Activated CD4-positive, alpha-beta T cell treated with anti-CD3 and anti-CD28 coated beads, Interleukin-2, amount 10 ng/mL, durations not matched to agents 24 days and 14 days (primary cell): ENCODE measurements at places on chromosomes 11 and 22. TPM values are rescaled to one million over a fixed set of nuclear protein-coding genes. Genes with fewer than 3 reads are reported as not detected.

DNA sequence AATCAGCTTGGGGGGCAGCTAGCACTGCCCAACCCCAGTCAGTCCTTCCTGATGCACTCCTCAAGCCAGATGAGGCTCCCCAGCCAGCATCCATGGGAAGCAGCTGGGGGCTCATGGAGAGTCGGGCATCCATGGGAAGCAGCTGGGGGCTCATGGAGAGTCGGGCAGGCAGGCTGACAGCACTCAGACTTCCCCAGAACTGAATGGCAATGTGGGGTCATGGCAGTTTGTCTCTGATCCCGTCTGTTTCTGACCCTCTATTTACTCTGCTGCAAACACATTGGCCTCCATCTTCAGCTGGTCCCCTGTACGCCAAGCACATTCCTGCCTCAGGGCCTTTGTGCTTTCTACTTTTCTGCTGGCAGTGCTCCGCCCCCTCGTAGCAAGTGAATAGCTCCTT lies 314.8 kb downstream of the NTM start:
- no peak for DNase-seq
- no peaks in the 10 kb centered on the region for H3K36me3 ChIP-seq
- H3K4me1 ChIP-seq, result no peaks in the 10 kb centered on the region
- H3K27ac ChIP-seq, result no peak overlapping the region
- no peaks in the 10 kb centered on the region for H3K27me3 ChIP-seq
- no peak overlapping the region for H3K4me3 ChIP-seq

DNA sequence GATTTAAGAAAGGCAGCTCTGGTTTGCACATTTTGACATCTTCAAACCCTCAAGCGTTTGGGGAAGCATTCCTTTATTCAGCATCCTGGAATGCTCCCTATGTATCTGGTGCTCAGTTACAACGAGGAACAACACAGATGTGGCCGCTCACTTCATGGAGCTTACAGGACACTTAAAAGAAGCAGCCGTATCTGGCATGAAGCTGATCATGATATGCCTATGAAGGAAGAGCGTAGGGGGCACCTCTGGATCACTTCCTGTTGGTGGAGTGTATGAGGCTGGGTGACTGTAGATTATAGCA lies 72.3 kb upstream of the TP53I11 start:
- no peak overlapping the region for H3K27ac ChIP-seq
- no peak for DNase-seq
- peaks cover 7% of the 10 kb centered on the region for H3K4me1 ChIP-seq

DNA sequence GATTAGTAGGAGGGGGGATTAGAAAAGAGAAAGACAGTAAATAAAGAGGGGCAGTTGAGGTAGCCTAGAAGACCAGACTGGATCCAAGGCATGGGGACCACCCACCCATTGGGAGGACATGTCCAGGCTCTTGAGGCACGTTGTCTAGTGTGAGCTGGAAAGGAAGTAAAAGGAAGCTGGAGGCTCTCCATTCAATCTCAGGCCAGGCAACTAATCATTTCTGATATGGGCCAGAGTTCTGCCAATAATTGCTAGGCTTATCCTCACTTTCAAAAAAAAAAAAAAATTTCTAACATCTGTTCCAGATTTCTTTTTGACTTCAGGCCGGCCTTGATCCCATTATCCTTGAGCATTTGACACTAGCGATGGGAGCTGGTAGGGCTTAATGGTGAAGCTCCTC lies 476.1 kb downstream of the SOX6 start:
- no peak for DNase-seq
- no peak overlapping the region for H3K27ac ChIP-seq
- H3K36me3 ChIP-seq, result no peaks in the 10 kb centered on the region
- H3K27me3 ChIP-seq, result no peaks in the 10 kb centered on the region
- no peaks in the 10 kb centered on the region for H3K4me1 ChIP-seq

The MAPK8IP2 gene
- 0.19 TPM in 2 replicates for total RNA-seq

DNA sequence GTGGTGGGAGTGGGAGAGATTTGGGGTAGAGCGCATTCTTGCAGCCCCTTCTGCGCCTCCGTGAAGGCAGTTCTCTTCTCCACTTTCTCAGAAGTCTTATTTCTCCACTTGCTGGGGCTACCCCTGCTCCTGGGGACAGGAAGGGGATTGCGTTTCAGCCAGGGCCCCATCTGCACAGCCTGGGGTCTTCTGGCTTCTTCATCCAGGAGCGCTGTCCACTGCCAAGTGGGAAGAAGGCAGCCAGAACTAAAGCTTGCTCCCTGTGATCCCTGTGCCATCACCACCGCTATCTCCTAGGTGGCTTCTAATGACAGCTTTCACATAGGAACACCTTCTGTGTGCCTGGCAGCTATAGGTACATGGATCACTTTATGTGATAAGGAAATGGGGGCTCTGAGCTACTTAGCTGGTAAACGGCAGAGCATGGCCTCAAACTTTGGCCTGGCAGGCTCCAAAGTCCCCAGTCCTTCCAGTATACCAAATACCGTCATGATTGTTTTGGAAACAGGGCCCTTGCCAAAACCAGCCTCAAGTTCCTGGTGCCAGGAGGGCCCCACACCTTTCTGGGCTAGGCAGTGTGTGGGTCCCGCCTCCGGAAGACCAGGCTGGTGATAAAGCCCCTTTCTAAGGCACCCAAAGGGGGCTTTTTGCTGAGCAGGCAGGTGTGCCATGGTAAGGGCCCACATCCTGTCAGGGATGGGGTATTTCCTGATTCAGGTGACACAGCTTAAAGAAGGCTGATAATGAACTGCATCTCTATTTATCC lies 60.4 kb upstream of the PAX6 start:
- no peak for DNase-seq
- no peaks in the 10 kb centered on the region for H3K4me1 ChIP-seq
- H3K36me3 ChIP-seq, result no peaks in the 10 kb centered on the region
- H3K27me3 ChIP-seq, result peaks cover 6% of the 10 kb centered on the region
- no peak overlapping the region for H3K27ac ChIP-seq

GRCh38 chr11:41118521-41118920 lies 340.9 kb downstream of the LRRC4C start:
- H3K27me3 ChIP-seq, result no peaks in the 10 kb centered on the region
- no peaks in the 10 kb centered on the region for H3K36me3 ChIP-seq
- DNase-seq, result no peak
- no peak overlapping the region for H3K4me3 ChIP-seq

The SCGB1A1 gene
- not detected in 2 replicates for total RNA-seq

DNA sequence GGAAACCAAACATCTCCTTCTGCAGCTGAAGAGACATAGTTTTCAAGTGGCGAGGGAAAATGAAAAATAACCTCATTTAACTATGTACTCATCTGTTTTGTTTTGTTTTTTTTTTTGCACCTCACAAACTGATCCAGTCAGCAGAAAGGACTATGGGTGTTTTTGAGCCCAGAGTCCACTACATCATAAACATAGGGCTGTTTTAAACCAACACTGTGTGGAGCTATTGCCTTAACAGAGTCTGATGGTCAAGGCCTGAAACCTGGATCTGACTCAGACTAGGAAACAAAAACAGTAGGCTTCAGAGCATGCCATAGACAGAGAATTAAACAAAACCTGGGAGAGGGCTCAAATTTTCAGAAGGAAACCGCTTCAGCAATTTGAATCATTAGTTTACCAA lies 99.3 kb upstream of the FSHB start:
- peaks cover 2% of the 10 kb centered on the region for H3K27me3 ChIP-seq
- no peaks in the 10 kb centered on the region for H3K36me3 ChIP-seq
- H3K4me3 ChIP-seq, result no peak overlapping the region
- H3K4me1 ChIP-seq, result no peaks in the 10 kb centered on the region
- no peak for DNase-seq

DNA sequence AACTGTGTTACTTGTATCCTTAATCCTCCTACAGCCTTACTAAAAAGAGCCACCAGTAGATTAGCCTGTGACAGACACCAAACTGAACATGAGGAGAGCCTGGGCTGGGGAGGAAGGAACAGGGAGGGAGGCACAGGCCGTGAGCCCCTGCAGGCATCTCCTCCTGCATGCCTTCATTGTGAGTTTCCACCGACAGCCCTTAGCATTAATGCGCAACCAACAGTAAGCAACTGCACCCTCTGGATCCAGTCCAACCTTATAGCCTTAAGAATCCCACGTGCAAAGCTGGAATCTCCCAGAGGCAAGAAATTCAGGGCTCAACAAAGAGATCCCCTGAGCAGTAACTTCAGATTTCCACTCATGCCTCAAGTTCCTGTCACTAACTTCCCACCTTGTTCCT lies 84.6 kb downstream of the ETS1 start:
- DNase-seq, result peak; percentile 72
- H3K27ac ChIP-seq, result peak overlapping the region; percentile 98
- peaks cover 81% of the 10 kb centered on the region for H3K36me3 ChIP-seq
- H3K4me3 ChIP-seq, result peak overlapping the region; percentile 87
- peaks cover 91% of the 10 kb centered on the region for H3K4me1 ChIP-seq
- no peaks in the 10 kb centered on the region for H3K27me3 ChIP-seq

- no peaks in the 10 kb centered on the region for H3K27me3 ChIP-seq
- peaks cover 65% of the 10 kb centered on the region for H3K36me3 ChIP-seq
- H3K4me1 ChIP-seq, result no peaks in the 10 kb centered on the region
Measured at GRCh38 chr22:29531419-29531818, 22.1 kb downstream of the THOC5 start.

GRCh38 chr22:26554956-26555355 lies 35.0 kb downstream of the TPST2 start:
- no peak for DNase-seq
- H3K27me3 ChIP-seq, result no peaks in the 10 kb centered on the region
- no peak overlapping the region for H3K27ac ChIP-seq
- H3K4me1 ChIP-seq, result peaks cover 24% of the 10 kb centered on the region
- no peak overlapping the region for H3K4me3 ChIP-seq

GRCh38 chr11:121112498-121113455 lies 11.7 kb downstream of the TECTA start:
- no peaks in the 10 kb centered on the region for H3K36me3 ChIP-seq
- no peak overlapping the region for H3K4me3 ChIP-seq
- no peak overlapping the region for H3K27ac ChIP-seq
- DNase-seq, result peak; percentile 74
- H3K4me1 ChIP-seq, result no peaks in the 10 kb centered on the region
- peaks cover 26% of the 10 kb centered on the region for H3K27me3 ChIP-seq

The RHOD gene
- total RNA-seq, result 0.35 TPM in 1 of 2 replicates, not detected in the other

GRCh38 chr11:126880872-126881271 lies 119.7 kb downstream of the KIRREL3 start:
- no peaks in the 10 kb centered on the region for H3K4me1 ChIP-seq
- no peaks in the 10 kb centered on the region for H3K27me3 ChIP-seq
- H3K27ac ChIP-seq, result no peak overlapping the region
- no peak for DNase-seq
- no peak overlapping the region for H3K4me3 ChIP-seq
- H3K36me3 ChIP-seq, result no peaks in the 10 kb centered on the region

- no peaks in the 10 kb centered on the region for H3K36me3 ChIP-seq
- no peak overlapping the region for H3K4me3 ChIP-seq
- no peaks in the 10 kb centered on the region for H3K27me3 ChIP-seq
- no peaks in the 10 kb centered on the region for H3K4me1 ChIP-seq
- no peak overlapping the region for H3K27ac ChIP-seq
- no peak for DNase-seq
Measured at GRCh38 chr11:8336356-8337129, 72.9 kb upstream of the LMO1 start.

The LRRC74B gene
- total RNA-seq, result not detected in 2 replicates

GRCh38 chr22:38925571-38926041 lies 31.8 kb upstream of the APOBEC3A start:
- no peak for DNase-seq
- no peak overlapping the region for H3K27ac ChIP-seq

- H3K36me3 ChIP-seq, result no peaks in the 10 kb centered on the region
- peaks cover 63% of the 10 kb centered on the region for H3K27me3 ChIP-seq
- H3K27ac ChIP-seq, result no peak overlapping the region
- no peak overlapping the region for H3K4me3 ChIP-seq
Measured at GRCh38 chr11:35526370-35526792, 965 bp upstream of the PAMR1 start.

The ISX gene
- total RNA-seq, result not detected in 2 replicates

DNA sequence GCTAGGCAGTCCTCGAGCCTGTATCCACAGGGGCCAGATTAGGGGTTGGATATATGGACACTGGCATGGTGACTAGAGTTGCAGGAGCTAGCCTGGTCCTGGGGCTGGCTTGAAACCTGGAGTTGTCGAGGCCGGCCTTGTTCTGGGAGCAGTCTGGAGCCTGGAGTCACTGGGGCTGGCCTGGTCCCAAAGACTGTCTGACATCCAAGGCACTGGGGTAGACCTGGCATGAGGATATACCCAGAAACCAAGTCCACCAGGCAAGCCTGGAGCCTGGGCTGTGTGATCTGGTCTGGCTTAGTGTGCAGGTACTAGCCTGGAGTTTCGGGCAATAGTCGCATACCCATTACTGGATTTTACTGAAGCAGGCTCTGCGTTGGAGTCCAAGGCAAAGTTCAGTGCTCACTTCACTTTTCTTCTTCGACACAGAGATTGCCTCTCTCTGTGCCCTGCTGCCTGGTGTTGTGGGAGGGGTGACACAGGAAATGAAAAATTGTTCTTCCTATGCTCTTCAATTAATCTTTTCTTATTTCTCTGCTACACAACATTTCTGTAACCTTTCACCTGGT lies 4.3 kb upstream of the GLYATL1 start:
- no peak overlapping the region for H3K4me3 ChIP-seq
- no peaks in the 10 kb centered on the region for H3K27me3 ChIP-seq
- DNase-seq, result no peak
- no peaks in the 10 kb centered on the region for H3K36me3 ChIP-seq
- no peak overlapping the region for H3K27ac ChIP-seq
- H3K4me1 ChIP-seq, result no peaks in the 10 kb centered on the region

- DNase-seq, result no peak
- peaks cover 7% of the 10 kb centered on the region for H3K27me3 ChIP-seq
- H3K27ac ChIP-seq, result no peak overlapping the region
- H3K4me3 ChIP-seq, result no peak overlapping the region
- H3K4me1 ChIP-seq, result no peaks in the 10 kb centered on the region
- no peaks in the 10 kb centered on the region for H3K36me3 ChIP-seq
Measured at GRCh38 chr11:67519726-67520125, 3.5 kb downstream of the CABP2 start.

- no peak overlapping the region for H3K27ac ChIP-seq
- DNase-seq, result no peak
- peaks cover 4% of the 10 kb centered on the region for H3K27me3 ChIP-seq
- H3K4me1 ChIP-seq, result no peaks in the 10 kb centered on the region
Measured at GRCh38 chr11:44988981-44989635, 38.4 kb upstream of the TP53I11 start.

- peaks cover 15% of the 10 kb centered on the region for H3K36me3 ChIP-seq
- peaks cover 5% of the 10 kb centered on the region for H3K4me1 ChIP-seq
- H3K4me3 ChIP-seq, result no peak overlapping the region
- no peak overlapping the region for H3K27ac ChIP-seq
Measured at GRCh38 chr11:43418197-43418596, 59.5 kb downstream of the TTC17 start.

DNA sequence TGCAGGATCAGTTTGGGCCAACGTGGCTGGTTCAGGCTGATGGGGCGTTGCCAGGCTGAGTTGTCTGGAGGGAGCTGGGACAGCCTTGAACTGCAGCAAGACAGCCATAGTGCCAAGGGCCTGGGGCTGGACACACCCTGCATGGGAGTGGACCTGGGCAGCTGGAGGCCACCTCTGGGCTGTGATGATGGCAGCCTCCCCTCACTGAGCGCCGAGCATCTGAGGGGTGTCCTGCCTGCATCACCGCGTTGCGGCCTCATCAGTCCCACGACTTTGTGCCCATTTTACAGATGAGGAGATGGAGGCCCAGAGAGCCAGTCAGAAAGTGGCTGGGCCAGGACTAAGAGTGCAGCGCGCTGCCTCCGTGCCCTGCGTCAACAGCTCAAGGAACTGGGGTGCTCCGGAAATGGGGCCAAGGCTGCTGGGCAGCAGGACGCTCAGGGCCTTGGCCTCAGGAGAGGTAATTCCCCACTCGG lies 590 bp upstream of the TSPO start:
- peaks cover 4% of the 10 kb centered on the region for H3K36me3 ChIP-seq
- no peaks in the 10 kb centered on the region for H3K27me3 ChIP-seq
- no peak for DNase-seq
- peaks cover 28% of the 10 kb centered on the region for H3K4me1 ChIP-seq
